Retina (tissue), 1 donor: ENCODE measurements at places on chromosomes 13 and 19.
A peak's percentile ranks its signal among the peaks of the same experiment; 100 is the strongest.

DNA sequence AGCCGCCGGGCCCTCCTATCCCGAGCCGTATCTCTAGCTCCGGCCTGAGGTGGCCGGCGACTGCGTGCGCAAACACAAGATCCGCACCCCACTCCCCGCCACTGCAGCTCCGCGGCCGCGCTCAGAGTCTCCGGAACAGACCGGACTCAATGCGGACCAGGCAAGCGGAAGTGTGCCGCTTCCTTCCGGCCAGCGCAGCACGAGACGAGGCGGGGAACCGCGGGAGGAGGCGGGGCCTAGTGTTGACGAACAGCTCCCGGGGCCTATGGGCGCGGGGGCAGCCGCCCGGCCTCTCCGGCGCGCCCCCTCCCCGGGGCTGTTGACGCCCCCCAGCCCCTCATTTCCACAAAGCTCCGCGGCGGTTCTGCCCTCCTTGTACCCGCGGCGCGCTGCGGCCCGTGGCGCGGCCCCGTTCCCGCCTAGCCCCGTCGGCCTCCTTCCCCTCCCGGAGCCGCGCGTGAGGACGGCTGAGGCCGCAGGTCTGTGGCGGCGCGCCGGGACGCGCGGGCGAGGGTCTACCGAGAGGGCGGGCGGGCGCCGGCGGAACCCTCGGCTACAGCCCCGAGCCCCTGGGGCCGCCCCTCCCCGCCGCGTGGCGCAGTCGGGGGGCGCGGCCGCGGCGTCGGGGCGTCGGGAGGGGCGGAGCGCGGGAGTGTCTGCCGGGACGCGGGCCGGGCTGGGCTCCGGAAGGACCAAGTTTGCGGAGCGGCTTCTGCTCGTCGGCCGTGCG, at the start of gene DPY19L3:
Gene DPY19L3, plus strand, starts transcription at position 340 of the 730 bp plus-strand sequence. CDS start 2,484 bp downstream, outside the sequence.
- peak; percentile 98 for DNase-seq

GRCh38 chr19:32988724-32989123, 16.7 kb downstream of the FAAP24 start:
- DNase-seq: no peak

DNA sequence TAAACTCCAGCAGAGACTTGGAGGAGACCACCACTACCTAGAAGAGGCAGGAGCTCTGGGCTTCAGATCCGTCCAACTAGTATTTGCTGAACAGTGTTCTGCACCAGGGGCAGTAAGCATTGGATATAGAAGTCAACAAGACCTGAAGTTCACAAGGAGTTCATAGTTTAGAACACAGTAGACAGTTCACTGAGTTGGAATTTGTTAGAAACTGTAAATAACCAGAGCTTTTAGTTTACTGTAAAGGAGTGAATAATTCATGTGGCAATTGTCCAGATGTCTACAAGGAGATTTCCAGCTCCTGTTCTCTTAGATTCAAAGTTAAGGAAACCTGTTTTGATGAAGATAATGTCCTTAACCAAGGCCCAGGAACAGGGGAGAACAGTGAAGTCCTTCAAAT, 128.9 kb downstream of the COG6 start:
- DNase-seq: no peak

DNA sequence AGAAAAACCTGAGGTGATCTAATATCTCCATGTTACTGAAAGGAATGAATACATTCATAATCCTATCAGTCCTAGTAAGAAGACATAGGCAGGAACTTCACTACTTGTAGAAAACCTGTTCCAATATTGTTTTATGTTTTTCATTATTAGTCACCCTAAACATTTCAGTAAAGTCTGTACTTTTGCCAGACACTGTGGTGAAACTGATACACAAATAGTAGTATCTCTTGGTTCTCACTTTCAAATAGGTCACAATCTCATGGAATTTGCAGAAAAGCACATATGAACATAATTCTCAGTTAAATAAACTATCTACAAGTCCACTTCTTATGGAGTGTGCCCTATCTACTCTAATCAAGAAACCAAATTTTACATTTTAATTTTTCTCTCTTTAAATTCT, 88.3 kb upstream of the PCDH9 start:
- DNase-seq: no peak

- DNase-seq: peak; percentile 21
These were observed 1.4 kb downstream of the EVI5L start for GRCh38 chr19:7831452-7831851.

DNA sequence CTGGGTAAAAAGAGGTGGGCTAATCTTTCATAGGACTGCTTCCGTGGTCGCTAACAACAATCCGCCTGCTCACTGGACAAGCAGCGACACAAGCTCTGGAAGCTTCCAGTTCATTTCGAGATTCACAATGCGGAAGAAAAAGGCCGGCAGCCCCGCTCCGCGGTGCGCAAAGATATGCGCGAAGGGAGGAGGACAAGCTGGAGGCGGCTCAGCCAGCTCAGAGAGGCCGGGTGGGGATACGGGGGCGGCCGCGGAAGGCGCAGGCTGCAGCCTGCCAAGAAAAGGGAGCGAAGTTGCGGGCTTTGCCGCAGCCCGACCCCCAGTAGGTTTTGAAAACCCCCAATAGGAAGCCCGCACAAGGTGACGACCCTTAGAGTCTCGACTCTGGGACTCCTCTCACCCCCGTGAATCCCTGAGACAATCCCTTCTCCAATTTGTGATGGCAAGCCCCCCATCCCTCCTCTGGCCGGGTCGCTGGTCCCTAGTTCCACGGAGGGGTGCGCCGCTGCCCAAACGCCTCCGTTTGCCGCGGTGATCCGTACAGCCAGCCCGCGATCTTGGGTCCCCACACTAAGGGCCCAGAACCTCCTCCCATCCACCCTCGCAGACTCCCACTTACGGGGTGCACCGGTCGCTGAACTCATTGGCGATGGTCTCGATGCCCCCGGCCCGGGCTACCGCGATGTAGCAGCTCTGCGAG, 697 bp downstream of the HSPH1 start:
- DNase-seq: peak; percentile 85

GRCh38 chr13:110541526-110541920, 20.0 kb downstream of the RAB20 start:
- no peak for DNase-seq

DNA sequence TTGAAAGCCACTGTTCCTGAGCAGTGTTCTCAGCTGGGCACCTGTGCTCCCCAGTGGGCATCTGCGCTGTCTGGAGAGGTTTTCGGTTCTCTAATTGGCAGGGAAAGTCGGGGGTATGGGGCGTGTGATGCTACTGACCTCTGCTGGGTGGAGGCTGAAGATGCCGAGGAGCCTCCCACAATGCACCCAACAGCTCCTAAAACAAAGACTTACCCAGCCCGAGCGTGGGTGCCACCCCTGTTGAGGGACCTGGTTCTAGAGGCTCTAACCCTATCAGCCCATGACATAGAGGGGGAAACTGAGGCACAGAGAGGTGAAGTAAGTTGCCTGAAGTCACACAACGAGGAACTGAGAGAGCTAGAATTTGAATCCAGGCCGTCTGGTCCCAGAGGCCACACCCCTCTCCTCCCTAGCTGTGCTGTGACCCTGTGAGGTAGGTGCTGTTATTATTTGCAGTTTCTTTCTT, 2.3 kb downstream of the SPACA4 start:
- DNase-seq: peak; percentile 69

DNA sequence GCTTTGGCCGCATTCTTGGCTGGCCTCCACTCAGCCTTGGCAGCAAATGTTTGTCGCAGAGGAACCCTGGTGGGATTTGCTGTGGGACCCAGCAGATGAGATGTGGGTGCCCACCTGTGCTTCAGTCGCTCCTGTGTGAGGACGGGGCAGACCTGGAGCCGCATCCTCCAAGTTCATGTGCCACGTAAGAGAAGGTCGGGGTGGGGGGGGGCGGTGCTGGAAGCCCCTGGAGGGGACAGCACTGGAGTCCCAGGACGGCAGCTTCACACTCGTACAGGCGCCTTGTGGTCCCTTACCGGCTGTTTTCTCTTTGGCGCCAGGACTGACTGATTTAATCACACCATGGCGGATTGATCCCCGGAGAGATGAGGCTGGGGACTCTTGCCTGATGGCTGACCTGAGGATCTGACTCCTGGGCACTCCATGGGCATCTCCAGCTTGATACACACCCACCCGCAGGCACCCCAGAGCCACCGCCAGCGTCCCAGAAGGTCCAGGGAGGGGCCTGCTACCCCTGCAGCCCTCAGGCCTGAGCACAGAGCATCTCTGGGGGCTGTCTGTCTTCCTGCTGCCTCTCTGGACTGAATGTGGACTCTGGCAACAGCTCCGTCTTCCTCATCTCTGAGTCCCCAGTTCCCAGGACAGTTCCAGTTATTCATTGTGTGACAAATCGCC, 10.0 kb upstream of the GRTP1 start:
- no peak for DNase-seq

DNA sequence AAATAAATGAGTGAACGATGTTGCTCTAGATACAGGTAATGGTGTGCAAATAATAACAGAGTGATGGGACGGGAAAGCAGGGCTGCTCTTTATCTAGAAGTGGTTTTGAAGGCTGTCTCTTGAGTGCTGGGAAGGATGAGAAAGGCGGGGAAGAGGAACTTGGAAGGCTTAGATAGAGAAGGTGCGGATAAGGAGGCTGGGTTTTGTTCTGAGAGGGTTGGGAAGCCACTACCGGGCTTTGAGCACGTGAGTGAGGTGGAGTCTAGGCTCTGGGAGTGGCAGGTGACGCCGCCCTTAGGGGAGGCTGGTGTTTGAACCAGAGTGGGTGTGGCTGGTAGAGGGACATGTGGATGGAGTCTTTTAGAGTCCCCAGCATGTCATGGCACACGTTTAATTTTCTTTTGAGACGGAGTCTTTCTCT, 811 bp downstream of the ARMC6 start:
- DNase-seq: peak; percentile 24

DNA sequence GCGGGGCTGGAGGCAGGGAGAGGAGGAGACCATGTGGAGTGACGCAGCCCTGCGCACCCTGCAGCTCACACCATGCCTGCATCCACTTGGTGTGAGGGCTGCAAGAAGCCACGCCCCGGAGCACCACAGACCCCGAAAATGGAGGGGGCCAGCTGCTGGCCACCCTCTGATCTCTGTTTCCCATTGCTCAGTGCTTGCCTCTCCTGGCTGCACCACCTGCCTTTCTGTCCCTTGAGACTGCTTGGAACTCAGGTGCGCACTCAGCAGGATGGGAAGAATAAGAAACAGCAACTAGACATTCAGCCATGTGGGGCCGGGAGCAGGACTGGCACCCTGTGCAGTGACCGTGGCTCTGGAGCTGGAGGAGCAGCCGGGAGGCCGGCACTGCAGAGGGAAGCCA, 64.0 kb downstream of the ANKRD10 start:
- no peak for DNase-seq

GRCh38 chr13:87903553-87903952, 232.4 kb downstream of the SLITRK5 start:
- no peak for DNase-seq

DNA sequence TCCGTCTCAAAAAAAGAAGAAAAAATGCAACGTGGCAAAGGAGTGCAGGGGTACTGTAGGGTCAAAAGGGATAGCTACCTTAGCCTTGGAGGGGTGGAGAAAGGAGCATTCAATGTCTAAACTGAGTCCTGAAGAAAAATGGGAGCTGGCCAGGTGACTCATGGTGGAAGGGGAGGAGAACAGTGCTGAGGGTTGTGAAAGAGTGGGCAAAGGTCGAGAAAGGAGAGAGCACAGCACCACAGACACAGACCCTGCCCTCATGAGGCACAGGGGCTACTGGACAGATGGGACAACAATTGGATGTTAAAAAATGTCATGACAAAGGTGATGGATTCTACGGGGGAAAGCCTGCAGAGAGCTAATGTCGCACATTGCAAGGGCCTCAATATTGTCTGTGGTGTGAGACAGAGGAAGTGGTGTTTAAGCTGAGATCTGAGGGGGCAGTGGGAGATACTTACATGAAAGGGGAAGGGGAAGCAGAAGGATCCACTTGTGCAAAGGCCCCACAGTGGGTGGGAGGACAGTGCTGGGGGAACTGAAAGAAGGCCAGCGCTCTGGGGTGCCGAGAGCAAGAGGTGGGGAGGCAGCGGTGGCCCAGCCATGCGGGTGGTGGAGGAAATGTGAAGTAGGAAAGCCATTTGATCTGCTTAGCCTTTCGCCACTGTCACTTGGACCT, 42.9 kb upstream of the URAD start:
- DNase-seq: no peak

- no peak for DNase-seq
These were observed 71.5 kb downstream of the ARHGAP35 start for GRCh38 chr19:46932346-46932745.

DNA sequence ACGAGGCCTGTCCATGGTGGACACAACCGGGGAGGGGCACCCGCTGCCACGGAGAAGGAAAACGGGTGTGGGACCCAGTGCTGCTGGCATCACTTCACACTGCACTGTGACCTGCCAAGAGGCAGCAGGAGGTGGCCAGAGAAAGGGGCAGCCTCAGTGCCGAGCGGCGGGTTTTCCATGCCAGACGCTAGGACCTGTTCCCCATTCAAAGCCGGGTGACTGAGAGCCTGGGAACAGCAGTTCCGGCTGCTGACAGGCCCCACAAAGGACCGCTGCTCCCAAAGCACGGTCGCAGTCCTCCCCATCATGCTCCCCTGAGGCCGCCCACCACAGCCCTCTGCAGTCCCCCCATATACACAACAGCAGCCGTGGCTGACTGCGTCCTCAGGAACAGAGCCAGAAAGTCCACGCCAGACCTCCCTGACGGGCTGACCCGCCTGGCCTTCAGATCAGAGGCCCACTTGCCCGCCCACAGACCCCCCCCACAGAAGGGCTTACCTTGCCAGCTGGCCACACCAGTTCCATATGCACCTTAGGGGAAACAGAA, 5.4 kb downstream of the AKAP8 start:
- DNase-seq: no peak

DNA sequence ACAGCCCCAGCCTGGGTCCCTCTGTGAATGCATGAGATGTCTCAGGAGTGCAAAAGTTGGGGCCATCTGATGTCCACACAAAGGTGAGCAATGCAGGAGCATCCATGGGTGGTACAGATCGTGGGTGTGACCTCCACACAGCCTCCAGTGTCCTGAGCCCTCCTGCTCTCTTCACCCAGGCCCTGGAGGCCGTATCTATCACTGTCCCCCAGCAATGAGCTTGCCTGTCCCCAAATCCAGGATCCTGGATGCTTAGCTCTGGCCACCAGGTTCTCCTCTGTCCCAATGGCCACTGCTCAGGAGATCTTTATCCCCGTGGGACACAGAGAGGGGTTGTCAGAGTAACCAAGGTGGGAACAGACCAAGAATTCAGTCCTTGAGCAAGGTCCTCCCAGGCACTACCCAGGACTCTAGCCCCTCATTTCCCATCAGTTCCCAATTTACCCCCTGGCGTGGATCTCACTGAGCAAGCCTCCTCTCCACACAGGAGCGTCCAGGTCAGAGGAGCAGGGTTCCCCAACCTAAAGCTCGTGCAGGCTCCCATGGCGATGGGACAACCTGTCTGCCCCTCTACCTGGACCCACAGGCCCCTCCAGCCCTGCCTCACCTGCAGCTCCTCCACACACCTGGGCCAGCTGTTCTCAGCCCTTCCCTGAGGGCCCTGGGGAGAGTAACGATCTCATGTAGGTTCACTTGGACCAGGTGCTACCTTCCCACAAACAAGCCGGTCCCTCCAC, 11.3 kb downstream of the CEACAM21 start:
- no peak for DNase-seq

DNA sequence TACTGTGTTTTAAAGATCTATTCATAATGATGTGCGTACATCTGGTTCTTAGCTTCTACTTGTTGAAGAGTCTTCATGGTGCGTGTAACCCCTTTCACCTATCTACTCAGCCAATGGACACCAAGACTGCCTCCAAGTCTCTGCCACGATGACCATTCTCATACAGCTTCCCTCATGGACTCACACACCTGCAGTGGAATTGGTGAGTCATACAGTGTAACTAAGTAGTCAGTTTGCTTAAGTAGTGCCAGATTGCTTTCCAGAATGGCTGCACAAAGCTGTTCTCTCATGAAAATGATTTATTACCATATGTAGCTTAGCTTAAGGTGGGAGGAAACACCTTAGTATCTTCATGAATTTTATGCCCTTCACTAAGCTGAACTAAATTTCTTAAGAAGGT, 112.3 kb downstream of the AKAP11 start:
- no peak for DNase-seq
